ENCODE measurements at places on chromosomes 11 and 22. TPM values are rescaled to one million over a fixed set of nuclear protein-coding genes. Genes with fewer than 3 reads are reported as not detected.

Gene TREH
- not detected for total RNA-seq

DNA sequence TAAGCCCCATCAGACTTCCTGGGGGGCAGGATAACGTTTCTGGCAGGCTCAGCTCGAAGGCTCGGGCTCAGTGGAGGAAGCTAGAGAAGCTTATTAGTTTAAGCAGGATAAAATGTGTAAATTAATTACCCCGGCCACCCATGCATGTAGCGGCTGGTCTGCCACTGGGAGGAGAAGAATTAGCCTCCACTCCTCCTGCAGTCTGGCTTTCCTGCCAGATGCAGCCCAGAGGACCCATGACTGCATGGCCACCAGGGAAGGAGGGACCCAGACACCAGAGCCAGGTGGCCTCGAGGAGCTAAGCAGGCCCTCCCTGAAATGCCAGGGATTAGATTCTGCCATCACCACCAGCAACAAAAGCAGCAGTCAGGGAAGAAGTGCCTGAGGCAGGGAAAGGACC lies 32.3 kb downstream of the TRIM29 start:
- peaks cover 23% of the 10 kb centered on the region for H3K4me1 ChIP-seq
- H3K36me3 ChIP-seq = no peaks in the 10 kb centered on the region
- no peak for DNase-seq
- H3K27me3 ChIP-seq = peaks cover 59% of the 10 kb centered on the region
- H3K4me3 ChIP-seq = no peak overlapping the region

GRCh38 chr11:105609832-105610781 lies at the start of gene GRIA4:
Gene GRIA4 (plus strand): TSS chr11:105610073. CDS start chr11:105610998, 925 bp downstream.
- DNase-seq = peak; percentile 76
- H3K27ac ChIP-seq = no peak within 1 kb of the TSS
- H3K27me3 ChIP-seq = peaks cover 49% of the 10 kb centered on the region
- H3K36me3 ChIP-seq = no peaks in the 10 kb centered on the region

- no peaks in the 10 kb centered on the region for H3K27me3 ChIP-seq
- H3K36me3 ChIP-seq = peaks cover 6% of the 10 kb centered on the region
- H3K4me3 ChIP-seq = no peak overlapping the region
- DNase-seq = no peak
- no peaks in the 10 kb centered on the region for H3K4me1 ChIP-seq
Observed at GRCh38 chr11:74839446-74839845, 90.8 kb downstream of the RNF169 start.

GRCh38 chr11:109586789-109587188 lies 164.8 kb downstream of the C11orf87 start:
- no peaks in the 10 kb centered on the region for H3K4me1 ChIP-seq
- no peak overlapping the region for H3K27ac ChIP-seq
- no peaks in the 10 kb centered on the region for H3K36me3 ChIP-seq
- H3K27me3 ChIP-seq = no peaks in the 10 kb centered on the region
- no peak for DNase-seq
- no peak overlapping the region for H3K4me3 ChIP-seq

DNA sequence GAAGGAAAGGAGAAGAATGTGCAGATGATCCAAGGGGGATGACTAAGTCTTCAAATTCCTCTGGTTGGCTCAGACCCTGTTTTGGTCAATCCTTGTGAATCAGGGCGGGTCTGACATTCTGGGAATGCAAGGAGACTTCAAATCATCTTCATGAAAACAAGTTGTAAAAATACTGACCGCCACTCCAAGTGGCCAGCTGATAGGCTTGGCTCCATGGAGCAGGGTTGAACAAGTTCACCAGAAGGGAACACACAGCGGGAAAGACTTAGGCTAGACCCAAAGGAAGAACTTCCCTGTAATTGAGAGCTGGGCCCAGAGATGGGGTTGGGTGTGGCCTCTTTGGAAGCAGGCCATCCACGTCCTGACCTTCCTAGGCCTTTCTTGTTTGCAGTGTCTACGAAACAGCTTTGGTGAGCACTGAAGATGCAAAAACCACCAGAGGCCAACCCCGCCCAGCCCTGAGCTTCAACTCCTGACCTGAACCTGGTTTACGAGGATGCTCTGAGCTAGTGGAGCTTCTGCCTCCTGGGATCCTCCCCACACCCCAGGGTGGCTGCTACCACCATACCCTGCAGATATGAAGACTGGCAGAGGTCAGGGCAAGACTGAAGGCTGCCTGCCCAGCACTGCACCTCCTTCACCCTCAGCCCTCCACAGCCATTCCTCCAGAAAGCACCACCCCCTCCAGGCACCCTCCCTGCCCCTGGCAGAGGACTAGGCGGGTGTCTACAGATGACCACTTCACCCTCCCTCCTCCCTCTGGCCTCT lies 26.1 kb downstream of the GDPD5 start:
- H3K27me3 ChIP-seq = no peaks in the 10 kb centered on the region
- H3K4me1 ChIP-seq = peaks cover 5% of the 10 kb centered on the region
- no peak overlapping the region for H3K4me3 ChIP-seq

DNA sequence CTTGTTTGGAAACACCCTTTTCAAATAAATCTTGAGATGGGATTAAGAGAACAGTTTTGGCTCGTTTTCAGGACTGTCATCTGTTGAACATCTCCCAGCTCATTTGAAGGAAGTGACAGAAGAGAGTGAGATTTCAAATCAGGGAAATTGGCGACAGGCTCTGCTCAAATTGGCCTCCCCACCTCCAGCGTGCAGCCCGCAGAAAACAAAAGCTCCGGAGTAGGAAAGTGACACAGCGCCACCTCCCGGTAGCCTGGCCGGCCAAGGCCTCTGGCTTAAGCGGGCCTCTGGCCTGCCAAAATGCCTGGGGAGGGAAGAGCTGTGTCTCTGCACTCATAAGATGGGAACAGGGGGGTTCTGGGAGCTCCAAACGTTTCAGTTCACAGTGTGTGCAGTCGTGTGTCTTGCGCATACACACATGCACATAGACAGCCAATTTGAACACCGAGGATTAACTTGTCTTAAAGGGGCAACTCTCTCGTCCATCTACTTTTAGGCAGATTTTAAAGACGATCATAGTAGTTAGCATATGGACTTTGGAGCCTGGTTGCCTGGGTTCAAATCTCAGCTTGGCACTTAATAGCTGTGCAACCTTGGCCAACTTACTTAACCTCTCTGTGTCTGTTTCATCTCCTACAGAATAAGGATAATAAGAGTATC lies 132.7 kb upstream of the RCN1 start:
- no peak overlapping the region for H3K27ac ChIP-seq
- DNase-seq = peak; percentile 90
- no peak overlapping the region for H3K4me3 ChIP-seq
- peaks cover 6% of the 10 kb centered on the region for H3K4me1 ChIP-seq
- H3K36me3 ChIP-seq = no peaks in the 10 kb centered on the region

Gene SMC1B
- 0.09 TPM for total RNA-seq

Gene CSKMT
- 4.3 TPM for total RNA-seq

- no peak overlapping the region for H3K27ac ChIP-seq
- no peaks in the 10 kb centered on the region for H3K4me1 ChIP-seq
- no peaks in the 10 kb centered on the region for H3K36me3 ChIP-seq
- no peak for DNase-seq
- no peak overlapping the region for H3K4me3 ChIP-seq
Observed at GRCh38 chr22:48556751-48557150, 1270.9 kb downstream of the BRD1 start.

GRCh38 chr11:101008961-101009689 lies 120.5 kb downstream of the PGR start:
- H3K27me3 ChIP-seq = no peaks in the 10 kb centered on the region
- no peak overlapping the region for H3K4me3 ChIP-seq
- H3K27ac ChIP-seq = no peak overlapping the region
- no peak for DNase-seq

Gene ANKK1
- total RNA-seq = 0.22 TPM

Gene AMOTL1
- 22.6 TPM for total RNA-seq

GRCh38 chr22:25775531-25775930 lies 33.5 kb downstream of the MYO18B start:
- no peaks in the 10 kb centered on the region for H3K27me3 ChIP-seq
- H3K27ac ChIP-seq = no peak overlapping the region
- no peak overlapping the region for H3K4me3 ChIP-seq
- DNase-seq = peak; percentile 54
- H3K36me3 ChIP-seq = no peaks in the 10 kb centered on the region

GRCh38 chr11:115590254-115590653 lies 86.0 kb upstream of the CADM1 start:
- no peak overlapping the region for H3K4me3 ChIP-seq
- no peaks in the 10 kb centered on the region for H3K36me3 ChIP-seq
- H3K27ac ChIP-seq = no peak overlapping the region

- no peak overlapping the region for H3K4me3 ChIP-seq
- H3K27me3 ChIP-seq = no peaks in the 10 kb centered on the region
- H3K36me3 ChIP-seq = no peaks in the 10 kb centered on the region
- DNase-seq = peak; percentile 77
Observed at GRCh38 chr22:38866399-38867123, 5.5 kb downstream of the CBX6 start.

Gene TUB
- 41.3 TPM for total RNA-seq

Gene SULT4A1
- total RNA-seq = 15.7 TPM

- H3K4me1 ChIP-seq = peaks cover 40% of the 10 kb centered on the region
- peak overlapping the region; percentile 42 for H3K27ac ChIP-seq
- no peak for DNase-seq
- peaks cover 12% of the 10 kb centered on the region for H3K36me3 ChIP-seq
Observed at GRCh38 chr11:31479066-31479465, 30.4 kb downstream of the IMMP1L start.

DNA sequence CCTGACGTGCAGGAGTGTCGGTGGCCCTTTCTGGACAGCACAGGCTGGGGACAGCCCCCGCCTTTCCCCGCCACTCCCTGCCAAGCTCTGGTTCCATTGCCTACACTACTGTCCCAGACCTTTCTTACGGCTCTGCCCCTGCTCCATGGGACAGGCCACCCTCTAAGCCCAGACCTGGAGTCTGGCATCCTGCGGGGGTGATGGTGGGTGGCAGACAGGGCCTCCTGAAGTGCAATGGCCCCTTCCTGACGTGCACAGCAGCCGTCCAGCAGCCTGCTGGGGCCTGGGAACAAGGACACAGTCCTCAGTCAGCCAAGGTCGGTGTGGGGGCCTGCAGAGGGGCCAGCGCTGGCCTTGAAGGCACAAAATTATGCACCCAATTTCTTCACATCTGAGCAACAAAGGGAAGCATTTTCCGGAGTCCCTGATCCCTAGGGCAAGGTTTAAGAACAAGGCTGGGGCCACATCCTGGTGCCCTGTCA lies 79.7 kb upstream of the KCNQ1OT1 start:
- no peak overlapping the region for H3K4me3 ChIP-seq
- no peak for DNase-seq
- H3K36me3 ChIP-seq = no peaks in the 10 kb centered on the region
- no peaks in the 10 kb centered on the region for H3K27me3 ChIP-seq

Gene DSCAML1
- 0.06 TPM for total RNA-seq

Gene CEP126
- total RNA-seq = 2.2 TPM

Gene BTBD18
- not detected for total RNA-seq

- no peak overlapping the region for H3K27ac ChIP-seq
- no peak for DNase-seq
- H3K4me3 ChIP-seq = no peak overlapping the region
- H3K27me3 ChIP-seq = peaks cover 3% of the 10 kb centered on the region
- no peaks in the 10 kb centered on the region for H3K4me1 ChIP-seq
Observed at GRCh38 chr11:271319-271715, 6.9 kb upstream of the NLRP6 start.

DNA sequence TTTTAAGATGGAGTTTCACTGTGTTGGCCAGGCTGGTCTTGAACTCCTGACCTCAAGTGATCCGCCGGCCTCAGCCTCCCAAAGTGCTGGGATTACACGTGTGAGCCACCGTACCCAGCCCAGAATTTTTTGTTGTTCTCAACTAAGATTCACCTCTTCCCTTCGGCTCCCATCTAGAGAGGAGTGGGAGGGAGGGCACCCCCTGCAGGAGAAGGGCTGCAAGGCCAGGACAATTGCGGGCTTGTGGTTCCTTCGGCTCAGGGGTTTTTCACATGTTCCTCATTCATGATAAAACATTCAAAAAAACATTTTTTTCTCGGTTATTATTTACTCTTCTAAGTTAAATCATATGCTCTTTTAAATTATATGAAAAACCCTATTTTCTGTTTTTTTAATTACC lies 201.1 kb upstream of the LRRC4C start:
- H3K4me1 ChIP-seq = no peaks in the 10 kb centered on the region
- no peaks in the 10 kb centered on the region for H3K27me3 ChIP-seq
- H3K36me3 ChIP-seq = no peaks in the 10 kb centered on the region
- DNase-seq = peak; percentile 21

Gene PLAAT4
- not detected for total RNA-seq

Gene SOX6
- 8.3 TPM for total RNA-seq

GRCh38 chr22:46942799-46943785 lies 180.6 kb downstream of the TBC1D22A start:
- no peaks in the 10 kb centered on the region for H3K27me3 ChIP-seq
- H3K36me3 ChIP-seq = no peaks in the 10 kb centered on the region
- no peak for DNase-seq
- H3K4me3 ChIP-seq = no peak overlapping the region
- peaks cover 7% of the 10 kb centered on the region for H3K4me1 ChIP-seq

GRCh38 chr11:69873166-69874077 lies 54.2 kb upstream of the FGF3 start:
- H3K4me3 ChIP-seq = no peak overlapping the region
- no peaks in the 10 kb centered on the region for H3K27me3 ChIP-seq
- H3K36me3 ChIP-seq = no peaks in the 10 kb centered on the region

Gene APOA1
- total RNA-seq = 0.84 TPM

GRCh38 chr11:118086913-118087768 lies at the start of gene SMIM35:
Gene SMIM35 (minus strand): TSS chr11:118086963. CDS start chr11:118086757, 206 bp downstream.
- H3K4me3 ChIP-seq = no peak within 1 kb of the TSS
- H3K27ac ChIP-seq = no peak within 1 kb of the TSS
- peaks cover 13% of the 10 kb centered on the region for H3K4me1 ChIP-seq
- no peak for DNase-seq

Gene MS4A3
- not detected for total RNA-seq

Gene OR5T2
- not detected for total RNA-seq

- no peak overlapping the region for H3K4me3 ChIP-seq
- H3K27me3 ChIP-seq = no peaks in the 10 kb centered on the region
- H3K36me3 ChIP-seq = no peaks in the 10 kb centered on the region
- H3K4me1 ChIP-seq = peaks cover 10% of the 10 kb centered on the region
- no peak for DNase-seq
Observed at GRCh38 chr22:45233386-45233785, 7.3 kb downstream of the KIAA0930 start.

- no peak overlapping the region for H3K27ac ChIP-seq
- no peaks in the 10 kb centered on the region for H3K4me1 ChIP-seq
- no peak overlapping the region for H3K4me3 ChIP-seq
- H3K36me3 ChIP-seq = no peaks in the 10 kb centered on the region
- DNase-seq = no peak
- no peaks in the 10 kb centered on the region for H3K27me3 ChIP-seq
Observed at GRCh38 chr22:18068381-18068988, 9.3 kb upstream of the PEX26 start.

GRCh38 chr11:16891964-16892363 lies 122.2 kb downstream of the PLEKHA7 start:
- H3K4me3 ChIP-seq = no peak overlapping the region
- H3K27me3 ChIP-seq = no peaks in the 10 kb centered on the region

Gene CCDC73
- not detected for total RNA-seq

GRCh38 chr11:34671946-34672345 lies 51.1 kb downstream of the EHF start:
- H3K27ac ChIP-seq = no peak overlapping the region
- no peaks in the 10 kb centered on the region for H3K36me3 ChIP-seq
